ENCODE measurements at places on chromosomes 2 and 18.

GRCh38 chr2:3217646-3218045 is 160.0 kb downstream of the EIPR1 start:
- DNase-seq: no peak

- DNase-seq: no peak
Observed at GRCh38 chr2:215657844-215658243, 222.0 kb upstream of the FN1 start.

DNA sequence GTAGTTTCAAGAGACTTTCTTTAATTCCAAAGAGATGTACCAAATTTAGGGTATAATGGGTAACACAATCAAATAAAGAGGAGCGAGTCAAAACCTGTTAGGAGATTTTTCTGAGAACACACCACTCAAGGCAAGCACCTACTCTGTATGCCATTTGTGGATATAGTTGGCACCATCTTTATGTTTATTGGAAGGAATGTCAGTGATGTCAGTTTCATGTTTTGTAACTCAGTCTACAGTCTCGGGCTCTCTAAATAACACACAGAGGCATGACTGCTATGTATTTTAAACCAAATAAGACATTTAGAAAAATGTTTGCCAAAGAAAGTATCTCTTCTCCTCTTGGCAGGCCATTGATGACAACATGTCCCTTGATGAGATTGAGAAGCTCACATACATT is 59.7 kb downstream of the CPS1 start:
- no peak for DNase-seq

DNA sequence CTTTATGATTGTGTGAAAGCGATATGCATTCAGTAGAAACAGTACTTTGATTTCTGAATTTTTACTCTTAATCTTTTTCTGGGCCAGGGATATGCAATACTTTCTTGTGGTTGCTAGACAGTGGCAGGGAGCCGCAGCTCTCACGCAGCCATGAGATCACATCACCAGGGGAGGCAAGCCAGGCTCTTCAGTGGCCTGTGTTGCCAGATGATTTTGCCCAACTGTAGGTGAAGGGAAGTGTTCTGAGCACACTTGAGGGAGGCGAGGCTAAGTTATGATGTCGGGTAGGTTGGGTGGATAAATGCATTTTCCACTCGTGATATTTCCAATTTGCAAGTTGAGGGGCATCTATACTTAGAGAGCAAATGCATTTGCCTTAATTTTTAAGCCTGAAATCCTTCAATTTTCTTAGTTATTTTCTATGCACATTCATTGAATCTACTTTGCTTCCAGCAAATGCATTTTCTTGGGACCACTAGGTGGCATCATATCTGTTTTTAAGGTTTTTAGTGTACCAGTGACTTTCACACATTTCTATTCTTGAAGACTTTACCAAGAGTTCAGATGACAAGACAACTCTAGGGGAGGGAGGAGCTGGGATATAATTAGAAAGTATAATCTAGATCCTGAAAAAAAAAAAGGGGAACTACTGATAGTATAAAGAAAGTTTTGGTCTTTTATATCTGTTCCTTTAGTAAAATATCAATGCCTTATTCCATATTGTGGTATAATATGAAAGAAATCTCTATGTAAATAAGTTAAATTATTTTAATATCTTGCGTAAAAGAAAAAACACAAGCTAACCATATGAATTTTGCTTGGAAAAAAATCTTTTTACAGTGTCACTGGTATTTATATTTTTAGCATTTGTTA is 643.3 kb downstream of the SOCS6 start:
- DNase-seq: no peak

DNA sequence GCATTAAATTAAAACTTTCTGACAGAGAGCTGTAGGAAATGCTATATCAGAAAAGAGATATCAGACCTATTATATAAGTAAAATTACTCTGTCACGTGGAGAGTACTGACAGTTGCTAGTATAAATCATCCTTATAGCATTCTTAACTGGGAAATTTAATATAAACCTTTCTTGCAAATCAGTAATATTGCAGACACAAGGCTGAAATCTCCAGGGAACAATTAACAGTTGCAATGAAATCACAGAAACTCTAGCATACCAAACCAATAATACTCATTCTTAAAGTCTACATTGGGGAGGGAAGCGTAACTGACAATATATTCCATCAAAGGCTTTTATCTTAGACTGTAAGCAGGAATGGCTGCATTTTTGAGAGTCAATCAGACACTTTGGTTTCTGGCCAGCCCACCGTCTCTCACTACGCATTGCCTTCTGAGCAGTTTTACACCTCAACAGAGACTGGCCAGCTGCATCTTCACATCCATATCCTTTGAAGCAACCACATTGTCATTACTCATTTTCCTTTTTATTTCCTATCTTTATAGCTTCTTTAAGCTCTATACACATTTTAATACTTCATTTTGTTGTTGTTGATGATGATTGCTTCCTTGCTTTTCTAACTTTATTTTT is 536.0 kb upstream of the CDH2 start:
- DNase-seq: no peak

GRCh38 chr2:218332920-218333645 is 23.6 kb upstream of the CATIP start:
- no peak for DNase-seq

DNA sequence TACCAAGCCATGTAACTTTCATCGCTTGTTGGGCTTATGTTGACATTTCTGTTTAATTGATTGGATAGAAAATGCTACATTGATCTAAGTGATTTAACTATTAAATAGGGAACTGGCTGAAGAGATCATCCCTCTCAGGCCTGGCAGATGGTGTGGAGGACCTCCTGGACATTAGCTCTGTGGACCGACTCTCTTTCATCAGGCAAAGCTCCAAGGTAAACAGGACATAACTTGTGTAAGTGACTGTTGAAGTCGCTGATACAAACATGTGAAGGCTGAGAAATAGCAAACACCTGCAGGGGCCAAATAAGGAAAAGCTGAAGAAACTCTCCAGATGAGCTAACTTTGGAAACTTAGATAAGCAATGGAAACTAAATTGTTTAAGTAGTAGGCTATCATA is 68.8 kb downstream of the UNC80 start:
- no peak for DNase-seq

DNA sequence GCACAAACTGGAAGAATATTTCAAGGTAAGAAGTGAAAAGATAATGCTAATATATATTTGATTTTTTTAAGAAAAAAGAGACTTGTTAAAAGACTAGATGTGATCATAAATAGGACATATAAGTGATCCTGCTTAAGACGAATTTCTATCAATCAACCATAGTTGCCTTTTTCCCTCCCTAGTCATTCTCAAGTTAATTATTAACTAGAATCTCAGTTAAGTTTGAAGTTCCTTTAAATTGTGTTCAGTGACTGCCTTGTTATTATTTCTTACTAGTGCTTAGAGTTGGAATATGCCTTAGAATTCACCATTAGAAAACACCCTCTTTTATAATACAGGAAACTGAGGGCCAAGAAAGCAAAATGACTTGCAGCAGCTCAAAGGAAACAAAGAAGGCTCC is 141.5 kb upstream of the SP5 start:
- DNase-seq: no peak

DNA sequence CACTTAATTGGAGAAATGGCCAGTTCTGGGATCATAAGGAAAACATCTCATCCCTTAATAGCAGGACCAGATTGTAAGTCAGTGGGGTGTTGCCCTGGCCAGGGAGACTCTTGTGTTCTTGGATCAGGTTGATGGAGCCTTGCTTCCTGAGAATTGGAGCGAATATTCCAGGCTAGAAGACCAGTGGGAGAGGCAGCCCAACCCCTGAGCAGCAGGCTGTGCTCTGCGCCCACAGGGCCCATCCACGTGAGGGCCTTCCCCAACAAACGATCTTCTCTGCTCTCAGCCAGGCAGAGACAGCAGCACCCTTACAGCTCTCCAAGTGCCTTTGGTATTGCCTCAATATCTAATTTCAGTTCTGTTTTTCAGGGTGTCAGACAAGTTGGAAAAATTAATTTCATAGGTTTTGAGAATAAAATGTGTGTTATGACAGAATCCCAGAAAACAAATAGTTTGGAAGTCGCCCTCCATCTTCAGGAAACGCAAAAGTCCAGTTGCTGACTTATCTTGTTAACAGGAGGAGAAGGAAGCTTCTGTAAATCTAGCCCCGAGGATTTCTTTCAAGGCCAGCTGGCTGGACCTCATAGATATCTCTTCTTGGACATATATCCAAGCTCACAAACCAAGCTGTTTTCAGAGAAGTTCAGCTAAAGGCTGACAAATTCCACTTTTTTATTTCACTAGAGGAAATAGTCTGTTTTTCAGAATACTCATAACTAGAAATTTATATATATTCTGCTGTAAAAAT is 105.5 kb downstream of the COPS8 start:
- no peak for DNase-seq

- no peak for DNase-seq
Observed at GRCh38 chr2:1808981-1809422, 64.7 kb upstream of the PXDN start.
